ENCODE measurements at places on chromosomes 16 and 17.

GRCh38 chr17:834136-834535, 52.0 kb downstream of the MRM3 start:
- DNase-seq, result no peak

DNA sequence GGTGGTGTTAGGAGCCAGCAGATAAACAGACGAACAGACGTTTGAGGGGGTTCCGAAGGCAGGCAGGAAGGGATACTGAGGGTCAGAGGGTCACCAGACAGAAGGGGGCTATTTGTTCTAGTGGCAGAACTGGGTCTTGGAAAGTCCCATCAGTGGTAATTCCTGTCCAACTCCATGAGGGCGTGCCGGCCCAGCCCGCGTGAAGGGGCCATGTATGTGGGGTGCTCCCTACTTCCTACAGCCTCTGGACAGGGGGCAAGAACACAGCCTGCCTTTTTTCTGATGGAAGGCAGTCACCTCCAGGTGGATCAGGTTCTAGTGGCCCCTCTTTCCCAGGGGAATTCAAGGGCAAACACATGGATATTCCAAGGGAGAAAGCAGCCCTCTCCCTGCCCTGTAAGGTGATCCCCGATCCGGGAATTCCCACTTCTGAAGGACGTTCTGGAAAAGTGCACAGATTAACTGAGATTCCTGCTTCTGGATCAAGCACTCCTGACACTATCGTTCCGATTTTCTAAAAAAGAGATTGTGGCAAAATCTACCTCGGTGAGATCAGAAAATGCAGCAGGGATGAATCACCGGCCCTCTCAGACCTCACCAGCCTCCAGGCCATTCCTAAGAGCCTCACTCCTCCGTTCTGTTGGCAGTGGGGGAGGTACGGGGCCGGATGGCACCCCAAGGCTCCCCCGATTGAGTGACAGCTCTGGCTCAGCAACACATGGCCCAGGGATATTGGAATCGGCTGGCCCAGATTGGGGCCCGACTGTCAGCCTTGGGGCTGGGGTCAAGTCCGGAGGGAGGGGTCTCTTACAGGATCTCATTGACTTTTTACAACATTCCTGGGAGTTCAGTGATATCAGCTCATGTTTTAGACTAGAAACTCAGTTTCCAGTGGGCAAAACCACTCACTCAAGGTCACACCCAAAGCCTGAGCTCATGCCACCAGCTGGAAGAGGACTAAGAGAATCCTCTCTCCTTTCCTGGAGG, 12.4 kb downstream of the STX1B start:
- DNase-seq, result no peak

DNA sequence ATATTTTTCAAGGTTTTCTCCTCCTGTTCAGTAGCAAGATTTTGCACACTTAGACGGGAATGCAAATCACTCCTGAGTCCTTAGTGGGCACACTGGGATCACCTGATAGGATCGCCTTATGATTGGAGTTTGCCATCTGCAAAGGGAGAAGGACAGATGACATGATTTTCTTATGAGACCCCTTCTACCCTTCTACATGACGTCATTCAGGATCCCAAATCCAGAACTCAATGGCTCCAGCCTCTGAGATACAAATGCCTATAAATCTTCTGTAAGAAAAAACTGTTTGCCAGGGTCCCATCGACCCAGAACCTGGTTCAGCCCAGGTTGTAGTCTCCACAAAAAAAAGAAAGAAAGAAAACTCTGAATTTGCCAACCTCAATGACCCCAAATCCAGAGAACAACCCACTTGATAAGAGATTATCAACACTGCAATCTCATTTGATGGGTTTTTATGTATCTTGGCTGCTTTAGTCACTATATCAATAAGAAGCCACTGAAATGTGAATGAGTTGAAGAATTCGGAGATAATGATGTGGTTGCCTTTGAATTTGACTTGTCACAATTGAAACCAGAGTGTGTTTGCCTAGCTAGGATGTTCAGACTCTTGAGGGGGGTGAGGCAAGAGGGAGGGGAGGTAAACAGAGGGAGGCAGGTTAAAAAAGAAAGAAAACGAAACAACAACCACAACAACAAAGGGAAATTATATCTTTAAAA, 6.7 kb downstream of the ZNF423 start:
- no peak for DNase-seq

DNA sequence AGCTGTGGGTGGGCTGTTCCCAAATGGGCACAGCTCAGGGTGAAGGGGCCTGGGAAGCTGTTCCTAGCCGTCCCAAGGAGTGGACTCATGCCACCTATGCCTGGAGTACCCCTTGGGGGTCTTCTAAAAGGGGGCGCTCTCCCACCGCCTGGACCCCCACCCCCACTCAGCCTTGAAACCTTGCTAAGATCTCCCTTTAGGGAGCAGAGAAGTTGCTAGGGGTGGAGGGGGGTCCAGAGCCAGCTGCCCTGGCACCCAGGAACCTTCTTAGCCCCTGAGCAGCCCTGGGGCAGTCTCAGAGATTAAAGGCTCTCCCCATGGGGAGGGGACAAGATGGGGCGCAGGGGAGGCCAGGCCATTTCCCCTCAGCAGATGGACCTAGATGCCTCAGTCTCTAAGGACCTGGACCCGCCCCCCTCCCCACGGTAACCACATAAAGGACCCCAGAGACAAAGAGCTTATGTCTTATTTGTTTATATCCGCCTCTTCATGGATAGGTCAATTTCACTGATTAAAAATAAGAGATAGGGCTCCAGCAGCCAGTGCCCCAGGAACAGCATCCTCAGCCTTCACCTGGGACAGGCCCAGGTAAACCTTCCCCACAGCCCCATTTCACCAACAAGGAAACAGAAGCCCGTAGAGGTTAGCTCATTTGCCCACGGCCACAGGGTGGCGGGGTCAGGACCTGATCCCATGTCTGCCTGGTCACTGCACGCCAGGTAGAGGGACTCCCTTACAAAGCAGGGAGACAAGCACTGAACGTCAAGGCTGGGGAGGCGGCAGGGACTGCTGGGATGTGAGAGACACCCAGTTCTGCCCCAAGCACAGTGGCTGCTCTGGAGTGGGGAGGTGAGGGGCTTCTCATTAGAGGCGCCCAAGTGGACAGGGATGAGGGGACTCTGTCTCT, 3.4 kb downstream of the MTSS2 start:
- no peak for DNase-seq

- no peak for DNase-seq
Observed at GRCh38 chr16:74094962-74095361, 201.7 kb upstream of the PSMD7 start.

GRCh38 chr16:57648125-57648524, 19.7 kb downstream of the ADGRG1 start:
- DNase-seq, result no peak

DNA sequence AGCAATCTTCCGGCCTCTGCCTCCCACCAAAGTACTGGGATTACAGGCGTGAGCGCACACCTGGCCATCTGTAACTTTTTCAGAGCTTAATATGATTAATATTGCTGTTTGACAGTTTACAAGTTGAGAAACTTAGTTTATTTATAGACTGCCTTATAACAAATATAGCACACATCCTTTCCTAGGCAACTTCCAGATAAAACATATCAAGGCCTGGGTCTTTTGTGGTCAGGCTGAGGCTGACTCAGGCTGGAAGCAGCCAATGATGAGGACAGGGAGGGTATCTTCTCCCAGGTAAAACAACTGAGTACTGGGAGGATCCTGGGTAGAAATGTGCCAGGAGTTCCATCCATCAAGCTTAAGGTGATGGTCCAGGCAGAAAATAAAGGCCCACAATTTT, 16.2 kb downstream of the LUC7L start:
- DNase-seq, result no peak

GRCh38 chr17:6756425-6757031, 682 bp downstream of the XAF1 start:
- DNase-seq, result no peak

GRCh38 chr16:67199808-67200198, 872 bp downstream of the ELMO3 start:
- DNase-seq, result no peak

DNA sequence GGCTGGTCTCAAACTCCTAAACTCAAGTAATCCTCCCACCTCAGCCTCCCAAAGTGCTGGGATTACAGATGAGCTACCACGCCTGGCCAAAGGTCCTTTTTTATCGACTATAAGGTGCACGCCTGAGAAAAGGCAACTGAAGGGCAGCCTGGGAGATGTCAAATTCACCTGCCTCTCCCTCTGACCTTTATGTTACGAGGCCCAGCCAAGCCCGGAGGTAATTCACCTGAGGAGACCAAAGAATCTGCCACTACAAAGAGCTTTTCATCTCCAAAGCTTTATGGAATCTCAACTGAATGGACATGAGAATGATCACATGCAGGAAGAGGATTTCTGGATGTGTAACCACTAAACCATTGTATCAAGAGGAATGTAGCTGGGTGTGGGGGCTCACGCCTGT, 37.2 kb downstream of the LYRM1 start:
- DNase-seq, result no peak

DNA sequence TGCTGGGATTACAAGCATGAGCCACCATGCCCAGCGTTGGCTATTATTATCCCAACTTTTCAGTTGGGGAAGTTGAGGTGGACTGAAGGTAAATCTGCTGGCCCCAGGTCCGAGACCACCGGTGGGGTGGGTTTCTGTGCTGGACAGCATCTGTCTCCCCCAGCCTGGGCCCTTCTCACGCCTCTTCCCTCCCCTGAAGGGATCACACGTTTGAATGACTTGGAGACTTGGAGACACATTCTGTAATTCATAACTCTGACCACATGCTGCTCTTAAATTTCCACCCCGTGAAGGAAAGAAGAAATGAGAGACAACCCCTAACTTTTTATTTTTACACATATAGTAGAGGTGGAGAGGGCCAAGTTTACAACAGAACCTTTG, 109.8 kb downstream of the MSI2 start:
- no peak for DNase-seq

- DNase-seq, result no peak
Observed at GRCh38 chr17:28492352-28493310, 13.5 kb upstream of the FOXN1 start.

- peak; percentile 71 for DNase-seq
Observed at GRCh38 chr17:4721203-4722135, 9.8 kb upstream of the MED11 start.

- no peak for DNase-seq
Observed at GRCh38 chr16:14436401-14436955, 193.6 kb downstream of the PARN start.

All from activated CD8-positive, alpha-beta memory T cell treated with anti-CD3 and anti-CD28 coated beads, Interleukin-2, amount 10 ng/mL, durations not matched to agents 7 days and 5 days (primary cell).